ENCODE measurements at places on chromosomes 16 and 17.

DNA sequence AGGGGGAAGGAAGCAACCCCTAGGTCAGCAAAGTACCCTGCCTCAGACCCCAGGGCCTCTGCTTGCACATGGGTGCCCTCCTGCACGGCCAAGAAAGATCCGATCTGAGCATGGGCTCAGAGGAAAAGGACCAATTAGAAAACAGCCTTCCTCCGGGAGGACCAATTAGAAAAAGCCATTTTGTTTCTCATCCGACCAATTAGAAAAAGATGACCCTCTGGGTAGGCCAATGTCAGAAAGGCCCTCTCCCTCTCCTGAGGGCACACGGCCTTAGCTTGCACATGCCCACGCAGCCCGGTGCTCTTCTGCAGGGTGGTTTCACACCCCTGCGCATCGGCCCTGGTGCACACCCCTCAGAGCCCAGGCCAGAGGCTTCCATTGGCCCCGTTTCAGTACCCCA, 5.1 kb upstream of the CISD3 start:
- DNase-seq, result no peak

DNA sequence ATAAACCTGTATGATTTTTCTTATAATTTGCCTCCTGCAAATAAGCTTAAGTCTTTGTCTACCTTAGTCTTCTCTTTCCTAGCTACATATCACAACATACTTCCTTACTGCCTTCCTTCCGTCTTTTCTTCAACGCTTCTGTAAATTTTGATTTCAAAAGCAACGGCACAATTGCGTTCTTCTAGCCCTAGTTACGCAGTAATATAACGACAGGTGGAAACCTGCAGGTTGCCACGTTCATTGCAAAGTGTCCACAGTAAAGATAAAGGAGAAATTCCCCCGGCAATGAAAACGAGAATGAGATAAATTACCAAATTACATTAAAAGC, 546 bp upstream of the PSMD7 start:
- DNase-seq, result no peak

- no peak for DNase-seq
These were observed 23.2 kb downstream of the NT5M start for GRCh38 chr17:17326275-17326875.

DNA sequence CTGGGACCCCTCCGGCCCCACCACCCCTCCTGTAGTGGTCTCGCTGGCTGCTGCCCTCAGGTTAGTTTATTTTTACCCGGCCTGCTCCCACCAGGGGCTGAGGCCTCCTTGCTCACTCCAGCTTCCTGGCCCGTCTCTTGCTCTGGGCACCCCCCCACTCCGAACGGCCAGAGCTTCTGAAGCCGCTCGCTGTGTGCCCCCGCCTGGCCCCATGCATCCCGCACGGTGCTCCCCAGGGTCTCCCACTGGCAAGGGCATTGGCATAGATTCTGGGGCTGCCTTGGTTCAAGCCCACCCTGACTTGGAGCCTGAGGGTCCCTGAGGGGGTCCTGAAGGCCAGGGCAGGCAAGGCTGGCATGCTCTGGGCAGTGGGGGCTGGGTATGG, 186.4 kb downstream of the SEC14L1 start:
- no peak for DNase-seq

- peak; percentile 93 for DNase-seq
These were observed at the start of gene TSPOAP1 for GRCh38 chr17:58328195-58329034. Gene TSPOAP1 (minus strand): TSS chr17:58328795. CDS start chr17:58327920, 875 bp downstream.

DNA sequence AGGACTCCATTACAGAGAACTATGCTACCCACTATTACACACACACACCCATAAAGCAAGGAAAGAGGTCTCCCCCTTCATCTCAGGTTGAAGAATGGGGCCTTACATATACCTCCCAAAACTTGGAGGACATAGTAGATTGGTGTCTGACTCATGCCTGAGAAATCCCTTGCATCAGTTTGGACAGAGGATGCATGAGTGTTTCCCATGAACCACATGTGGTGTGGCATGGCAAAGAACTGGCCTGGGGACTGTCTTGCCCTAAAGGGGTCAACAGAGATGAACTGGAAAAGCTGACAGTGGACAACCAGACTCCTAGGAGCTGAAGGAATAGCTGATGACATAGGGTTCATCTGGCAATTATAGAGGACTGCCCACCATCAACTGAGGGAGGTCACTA, 54.0 kb downstream of the DYNLRB2 start:
- DNase-seq, result no peak

GRCh38 chr17:82970818-82971590, 108.4 kb upstream of the METRNL start:
- no peak for DNase-seq

GRCh38 chr17:76753061-76753961, 15.4 kb downstream of the MFSD11 start:
- no peak for DNase-seq

DNA sequence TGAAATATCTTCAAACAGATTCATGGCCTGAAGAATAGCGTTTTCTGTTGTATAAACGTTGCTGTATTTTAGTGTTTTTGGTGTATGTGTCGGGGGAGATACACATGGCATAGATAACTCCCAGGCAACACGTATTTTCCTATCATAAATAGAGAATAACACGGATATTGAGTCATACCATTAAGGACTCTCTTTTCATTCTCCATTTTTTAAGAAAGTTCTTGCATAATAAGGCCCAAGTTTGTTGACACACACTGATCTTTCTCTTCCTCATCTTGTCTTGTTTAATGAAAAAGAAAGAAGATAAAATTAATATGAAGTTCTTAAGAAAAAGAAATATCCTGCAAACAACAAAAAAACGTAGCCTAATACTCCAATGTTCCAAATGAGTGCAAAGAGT, 13.4 kb downstream of the ABCA8 start:
- DNase-seq, result no peak

DNA sequence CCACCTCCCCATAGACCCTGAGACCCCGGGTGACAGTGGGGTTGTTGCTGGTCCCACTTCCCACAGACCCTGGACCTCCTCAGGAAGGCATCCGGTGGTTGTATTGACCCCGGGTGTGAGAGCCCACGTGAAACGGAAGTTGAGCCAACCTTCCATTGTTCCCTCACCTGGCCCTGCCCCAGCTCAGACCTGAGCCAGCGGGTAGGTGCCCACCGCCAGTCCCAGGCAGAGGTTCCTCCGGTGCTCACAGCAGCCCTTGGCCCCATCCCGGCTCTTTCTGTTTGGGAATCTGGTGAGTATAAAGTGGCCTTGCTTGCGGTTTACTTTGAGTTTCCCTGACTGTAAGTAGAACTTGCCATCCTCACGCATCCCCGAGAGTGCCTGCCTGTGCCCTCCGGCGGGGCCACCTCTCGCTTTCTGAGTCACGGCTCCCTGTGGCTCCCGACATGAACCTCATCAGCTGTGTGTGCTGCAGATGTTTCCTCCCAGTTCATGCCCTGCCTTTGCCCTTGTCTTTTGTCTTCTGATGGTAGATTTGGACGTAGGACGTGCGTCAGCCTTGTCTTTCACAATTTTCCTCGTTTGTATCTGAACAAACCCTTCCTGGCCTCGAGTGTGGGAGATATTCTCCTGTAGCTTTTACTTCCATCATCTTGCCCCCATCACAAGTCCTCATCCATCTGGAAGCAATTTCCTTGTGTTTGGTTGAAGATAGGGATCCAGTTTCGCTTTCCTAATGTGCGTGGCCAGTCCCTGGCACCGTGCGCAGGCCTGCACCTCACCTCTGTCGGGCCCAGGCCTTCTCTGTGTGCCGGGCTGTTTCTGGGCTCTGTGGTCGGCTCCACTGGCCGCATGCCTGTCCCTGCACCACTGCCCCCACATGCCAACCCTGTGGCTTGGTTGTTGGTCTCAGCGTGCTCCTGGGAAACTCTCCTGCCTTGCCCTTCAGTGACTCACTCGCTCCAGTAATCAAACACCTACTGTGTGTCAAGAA, 76.0 kb downstream of the METRNL start:
- peak; percentile 57 for DNase-seq

DNA sequence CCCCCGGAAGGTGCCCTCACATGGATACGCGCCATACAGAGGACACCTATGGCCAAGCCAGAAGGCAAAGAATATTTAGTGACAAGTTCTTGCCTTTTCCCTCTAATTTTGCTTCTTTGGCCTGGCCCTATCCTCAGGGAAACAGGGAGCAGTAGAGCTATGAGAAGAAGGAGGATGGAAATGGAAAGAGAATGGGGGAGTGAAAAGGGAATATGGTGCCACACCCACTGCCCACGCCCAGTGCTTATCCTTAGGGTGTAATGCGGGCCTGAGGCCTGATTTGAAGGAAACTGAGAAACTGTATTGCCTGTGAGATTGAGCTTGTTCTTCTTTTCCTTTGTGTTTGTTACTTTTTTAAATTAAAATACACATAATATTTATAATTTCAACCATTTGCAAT, 255.1 kb downstream of the HS3ST3A1 start:
- no peak for DNase-seq

- peak; percentile 59 for DNase-seq
These were observed 5.5 kb downstream of the TMEM204 start for GRCh38 chr16:1538804-1539520.

DNA sequence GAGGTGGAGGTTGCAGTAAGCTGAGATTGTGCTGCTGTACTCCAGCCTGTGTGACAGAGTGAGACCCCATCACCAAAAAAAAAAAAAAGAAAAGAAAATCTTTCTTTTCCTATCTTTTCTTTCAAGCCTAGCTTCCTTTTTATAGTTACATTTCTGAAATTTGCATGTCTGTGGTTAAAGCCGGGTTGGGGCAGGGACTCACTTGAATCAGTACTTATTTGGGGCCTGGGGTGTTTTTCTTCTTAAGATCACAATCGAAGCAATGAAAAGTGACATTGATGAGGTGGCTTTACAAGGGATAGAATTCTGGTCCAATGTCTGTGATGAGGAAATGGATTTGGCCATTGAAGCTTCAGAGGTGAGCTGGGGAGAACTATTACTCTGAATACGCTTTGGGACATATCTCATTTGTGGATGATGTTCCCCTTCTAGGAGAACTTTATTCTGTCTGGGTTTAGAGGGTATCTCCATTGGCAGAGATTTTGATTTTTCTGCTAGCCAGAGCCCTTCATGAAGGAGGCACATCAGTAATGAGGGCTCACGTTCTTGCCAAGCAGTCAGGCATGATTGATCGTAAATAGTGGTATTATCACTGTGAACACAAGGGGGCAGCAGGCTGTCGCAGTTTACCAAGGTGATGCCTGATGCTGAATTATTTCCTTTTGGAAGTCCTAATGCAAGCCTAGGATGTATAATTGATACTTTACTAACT, 14.3 kb downstream of the KPNB1 start:
- DNase-seq, result peak; percentile 67

- DNase-seq, result no peak
These were observed 210.6 kb upstream of the CDH5 start for GRCh38 chr16:66155933-66156332.

DNA sequence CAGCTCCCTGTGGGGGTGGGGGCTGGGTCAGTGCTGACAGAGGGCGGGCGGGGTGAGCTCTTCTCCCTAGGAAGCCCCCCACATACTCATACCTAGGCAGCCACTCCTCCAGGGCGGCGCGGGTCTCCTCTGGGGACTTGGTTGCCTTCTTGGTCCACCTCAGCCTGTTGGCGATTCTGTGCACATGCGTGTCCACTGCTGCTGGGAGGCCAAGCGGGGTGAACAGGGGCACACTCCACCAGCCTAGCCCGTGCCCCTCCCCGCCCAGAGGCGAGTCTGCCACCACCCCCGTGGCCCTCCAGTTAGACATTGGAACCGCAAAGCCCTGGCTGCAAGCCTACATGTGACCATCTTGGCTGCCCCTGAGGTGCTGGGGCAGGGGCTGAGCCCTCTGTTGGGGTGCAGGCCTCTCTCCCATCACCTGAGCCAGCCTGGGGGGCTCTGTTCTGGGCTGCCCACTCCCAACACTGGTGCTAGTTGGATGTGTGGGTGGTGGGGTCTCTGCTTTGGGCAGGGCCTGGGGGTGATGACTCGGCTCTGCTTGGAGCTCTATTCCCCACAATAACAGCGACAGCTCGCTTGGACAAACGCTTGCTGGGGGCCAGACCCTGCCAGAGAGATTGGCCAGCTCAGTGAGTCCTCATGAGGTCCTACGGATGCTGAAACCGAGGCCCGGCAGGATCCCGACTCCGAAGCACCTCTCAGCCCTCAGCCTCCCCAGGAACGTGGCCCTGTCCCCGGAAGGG, 7.4 kb downstream of the NTHL1 start:
- DNase-seq, result no peak

DNA sequence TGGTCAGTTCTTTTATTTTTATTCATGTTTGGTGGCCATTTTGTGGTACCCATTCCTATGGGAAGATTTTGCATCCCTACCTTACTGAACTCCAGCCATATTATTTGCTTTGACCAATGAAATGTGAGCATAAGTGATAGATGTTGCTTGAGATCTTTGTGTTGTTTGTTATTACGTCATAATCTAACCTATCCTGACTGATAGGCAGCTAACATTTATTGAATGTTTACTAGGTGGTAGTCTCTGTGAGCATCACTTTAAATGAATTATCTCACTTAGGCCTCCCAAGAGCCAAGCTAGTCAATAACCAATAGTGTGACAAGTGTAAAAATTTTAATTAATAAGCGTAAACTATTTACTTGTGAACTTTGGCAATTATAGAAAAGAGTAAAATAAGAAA, 37.6 kb downstream of the VMP1 start:
- no peak for DNase-seq

DNA sequence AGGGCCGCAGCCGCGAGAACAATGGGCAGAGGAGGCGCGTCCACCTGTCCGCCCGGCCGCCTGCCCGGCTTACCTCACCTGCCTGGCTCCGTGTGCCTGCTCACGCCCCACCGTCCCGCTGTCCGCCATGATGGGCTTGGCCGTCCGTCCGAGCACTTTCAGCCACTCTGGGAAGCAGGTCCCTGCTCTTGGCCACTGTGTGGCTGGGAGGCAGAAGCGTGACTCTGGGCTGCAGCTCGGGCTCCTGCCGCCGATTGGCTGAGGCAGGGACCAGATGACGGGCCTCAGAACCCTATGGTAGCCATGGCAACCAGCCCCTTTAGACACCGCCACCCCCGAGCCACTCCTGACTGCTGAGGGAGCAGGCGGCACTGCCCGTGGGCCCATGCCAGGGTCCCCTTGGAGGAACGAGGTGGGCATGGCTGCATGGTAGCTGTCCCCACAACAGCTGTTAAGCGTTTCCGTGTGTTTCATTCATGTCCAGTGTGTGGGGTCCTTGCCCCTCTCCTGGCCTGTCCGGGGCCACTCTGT, 8.9 kb upstream of the AXIN1 start:
- DNase-seq, result no peak

DNA sequence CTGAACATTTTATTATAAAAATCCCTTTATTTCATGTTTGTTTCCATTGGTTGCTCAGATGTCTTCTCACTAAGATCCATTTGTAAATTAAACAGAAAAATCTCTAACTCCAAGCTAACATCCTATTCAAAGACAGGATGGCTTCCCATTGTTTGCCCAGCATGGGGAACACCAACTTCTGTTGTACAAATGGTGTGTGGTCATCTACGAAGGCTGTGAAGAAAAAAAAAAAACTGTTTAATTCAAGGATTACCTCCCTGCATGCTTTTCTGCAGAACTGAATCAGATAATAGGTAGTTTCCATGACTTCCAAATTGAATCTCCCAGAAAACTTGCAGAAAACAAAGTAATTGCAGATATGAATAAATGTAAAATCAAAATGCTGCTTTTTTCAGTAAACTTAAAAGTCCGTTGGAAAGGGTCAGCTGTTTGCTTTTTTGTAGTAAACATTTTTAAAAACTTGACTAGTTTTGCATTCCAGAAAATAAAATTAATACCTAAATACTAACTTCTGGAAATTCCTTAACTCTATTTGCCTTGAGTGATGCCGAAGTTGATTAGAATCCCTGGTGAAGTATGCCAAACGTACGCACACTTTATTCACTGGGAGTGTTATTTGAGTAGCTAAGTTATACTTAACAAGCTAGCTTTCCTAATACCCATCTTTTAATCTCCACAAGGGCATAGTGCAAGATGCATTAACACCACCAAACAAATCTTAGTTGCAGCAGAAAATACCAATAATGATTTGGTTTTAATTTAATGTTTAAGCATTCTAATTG, 7.7 kb downstream of the SALL1 start:
- no peak for DNase-seq

GRCh38 chr16:47528431-47528830, 67.3 kb downstream of the PHKB start:
- DNase-seq, result no peak

Data from stimulated activated CD8-positive, alpha-beta memory T cell treated with anti-CD3 and anti-CD28 coated beads, Interleukin-4, amount 100 ng/mL, for 48 hours (primary cell).